Fibroblast of skin of right biceps (primary cell): ENCODE measurements at places on chromosomes 7 and 10.
A peak's percentile ranks its signal among the peaks of the same experiment; 100 is the strongest.

GRCh38 chr7:42144604-42145003 is 92.4 kb downstream of the GLI3 start:
- peak; percentile 86 for DNase-seq

DNA sequence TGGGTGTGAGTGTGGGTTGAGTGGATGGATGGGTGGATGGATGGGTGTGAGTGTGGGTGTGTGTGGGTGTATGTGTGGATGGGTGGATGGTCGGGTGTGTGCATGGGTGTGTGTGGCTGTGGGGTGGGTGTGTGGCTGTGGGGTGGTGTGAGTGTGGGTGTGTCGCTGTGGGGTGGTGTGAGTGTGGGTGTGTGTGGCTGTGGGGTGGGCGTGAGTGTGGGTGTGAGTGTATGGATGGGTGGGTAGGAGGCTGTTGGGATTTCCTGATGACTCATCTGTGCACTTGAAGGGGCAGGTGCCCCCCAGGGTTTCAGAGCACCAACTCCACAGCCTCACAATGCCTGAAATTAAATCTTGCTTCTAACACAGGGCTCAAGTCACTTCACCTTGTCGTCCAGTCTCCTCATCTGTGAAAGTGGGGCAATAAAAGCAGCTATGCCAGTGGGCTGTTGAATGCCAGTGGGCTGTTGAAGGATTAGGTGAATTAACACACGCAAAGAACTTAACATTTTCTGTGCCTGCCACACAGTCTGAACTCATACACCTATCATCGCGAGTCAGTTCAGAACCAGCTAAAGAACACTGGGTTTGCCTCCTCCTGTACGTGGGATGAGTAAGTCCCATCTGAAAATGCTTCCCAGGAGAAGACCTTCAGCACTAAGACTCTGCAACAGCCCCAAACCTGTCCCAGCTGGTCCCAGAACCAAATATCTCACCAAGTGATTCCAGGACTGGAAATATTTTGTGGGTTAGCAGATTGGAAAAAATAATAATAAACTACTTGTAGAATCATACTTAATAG is 32.0 kb downstream of the SFMBT2 start:
- no peak for DNase-seq

- no peak for DNase-seq
These were observed 53.3 kb upstream of the RABGEF1 start for GRCh38 chr7:66687186-66687585.

- DNase-seq, result no peak
These were observed 80.2 kb downstream of the RHOBTB1 start for GRCh38 chr10:60863796-60864195.

DNA sequence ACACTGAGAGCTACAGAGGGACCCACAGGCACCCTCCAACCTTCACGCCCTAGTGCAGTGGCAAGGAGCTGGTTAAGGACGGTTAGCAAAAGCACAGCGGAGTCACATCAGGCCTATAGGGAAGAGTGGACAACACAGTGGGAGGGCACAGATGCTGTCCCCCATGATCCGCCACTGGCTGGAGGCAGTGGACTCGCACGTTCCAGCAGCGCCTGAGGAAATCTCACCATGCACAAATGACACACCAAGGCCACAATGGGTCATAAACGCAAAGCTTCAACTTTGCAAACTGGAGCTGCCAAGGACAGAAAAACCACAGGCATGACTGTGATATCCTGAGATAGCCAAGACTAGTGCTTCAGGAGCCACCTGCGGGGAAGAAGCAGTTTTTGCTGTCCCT is 58.8 kb downstream of the GRB10 start:
- DNase-seq, result no peak
